ENCODE measurements at places on chromosomes 4 and X.

- no peak for DNase-seq
These were observed 59.1 kb downstream of the CHRNA9 start for GRCh38 chr4:40394236-40394635.

DNA sequence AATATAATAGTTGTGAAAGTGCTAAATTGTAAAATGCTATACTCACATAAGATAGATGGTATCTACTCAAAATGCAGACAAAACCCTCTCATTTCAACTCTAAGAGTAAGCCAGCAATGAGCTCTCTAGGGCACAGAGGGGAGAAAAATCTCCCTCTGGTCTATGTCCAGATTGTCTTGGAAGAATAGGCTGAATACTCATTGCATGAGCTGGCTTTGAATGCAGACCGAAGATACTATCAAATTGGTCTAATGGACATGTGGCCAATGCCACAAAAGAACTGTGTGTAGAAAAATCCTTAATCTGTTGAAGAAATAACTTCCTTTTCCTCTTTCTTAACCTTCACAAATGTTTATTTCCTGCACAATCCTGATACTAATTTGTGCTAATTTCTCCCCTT lies 3.5 kb downstream of the ZXDA start:
- no peak for DNase-seq

- DNase-seq = no peak
These were observed 11.7 kb downstream of the MTTP start for GRCh38 chr4:99586322-99586721.

DNA sequence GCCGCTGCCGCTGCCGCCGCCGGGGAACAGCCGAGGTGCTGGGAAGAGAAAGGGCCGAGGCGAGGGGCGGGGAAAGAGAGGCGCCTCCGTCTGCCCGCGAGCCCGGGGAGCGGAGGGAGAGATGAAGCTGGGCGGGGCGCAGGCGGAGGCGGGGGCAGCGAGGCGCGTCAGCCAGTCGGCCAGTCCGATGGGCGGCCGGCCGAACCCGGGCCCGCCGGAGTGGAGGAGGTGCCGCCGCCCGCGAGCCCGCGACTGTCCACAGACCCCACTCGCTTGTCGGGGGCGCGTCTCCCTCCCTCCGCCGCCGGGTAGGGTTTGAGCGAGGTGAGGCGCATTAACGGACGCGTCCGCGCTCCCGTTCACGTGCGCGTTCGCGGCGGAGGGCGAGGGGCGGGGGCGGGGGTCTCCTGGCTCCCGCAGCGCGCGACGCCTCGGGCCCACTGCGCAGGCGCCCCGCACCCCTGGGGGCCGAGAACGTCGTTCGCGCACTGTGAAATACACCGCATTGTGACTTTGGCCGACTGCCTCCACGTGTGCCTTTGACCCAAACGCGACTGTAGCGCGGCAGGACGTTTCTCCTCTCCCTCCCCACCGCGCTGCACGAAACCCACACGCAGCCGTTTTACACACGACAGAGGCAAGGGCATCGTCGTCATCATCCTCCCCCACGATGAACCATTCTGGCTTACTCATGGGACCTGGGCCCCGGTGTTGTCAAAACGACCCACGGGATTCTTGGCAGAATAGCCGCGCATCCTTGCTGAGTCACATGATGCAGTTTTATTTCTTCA lies at the start of gene NUDT11:
NUDT11 (minus strand) TSS at position 92 of the 791 bp plus-strand sequence. CDS start 148 bp downstream, outside the sequence.
- DNase-seq = no peak

GRCh38 chrX:943035-943434 lies 269.4 kb downstream of the CRLF2 start:
- DNase-seq = no peak

GRCh38 chr4:146098397-146098796 lies 77.1 kb upstream of the LSM6 start:
- no peak for DNase-seq

DNA sequence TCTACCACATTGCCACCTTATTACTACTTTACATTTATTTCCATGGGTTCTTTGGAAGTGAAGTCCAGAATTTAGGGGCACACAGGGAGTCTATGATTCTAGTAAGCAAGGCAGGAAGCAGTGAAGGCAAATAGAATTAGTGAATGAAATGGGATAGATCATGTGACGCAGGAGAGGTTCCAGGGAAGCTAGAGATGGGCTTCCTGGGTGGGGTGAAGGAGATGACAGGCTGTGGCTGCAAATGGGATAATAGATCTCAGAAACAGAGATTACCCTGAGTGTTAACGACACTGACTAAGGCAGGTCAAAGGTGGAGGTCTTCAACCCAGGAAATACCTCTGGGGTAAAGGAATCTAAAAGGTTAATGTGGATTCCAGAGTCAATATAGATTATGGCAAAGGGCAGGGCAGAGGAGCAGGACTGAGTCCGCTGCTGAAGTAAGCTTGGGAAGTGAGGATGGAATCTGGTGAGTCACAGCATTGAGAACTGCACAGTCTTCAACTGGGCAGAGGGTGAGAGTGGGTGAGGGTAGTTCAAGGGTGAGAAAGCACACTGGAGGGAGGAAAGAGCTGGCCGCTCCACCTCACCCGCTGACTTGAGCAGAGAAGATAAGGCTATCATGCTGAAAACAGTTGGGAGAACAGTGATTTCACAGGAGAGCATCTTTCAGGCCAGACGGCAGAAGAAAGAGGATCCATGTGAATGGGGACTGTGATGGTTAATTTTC lies 70.8 kb downstream of the ANXA3 start:
- DNase-seq = no peak

GRCh38 chr4:11698033-11698432 lies 269.3 kb upstream of the HS3ST1 start:
- DNase-seq = no peak
